Stimulated activated CD8-positive, alpha-beta memory T cell treated with anti-CD3 and anti-CD28 coated beads, Interleukin-2, amount 100 ng/mL, for 48 hours (primary cell): ENCODE measurements at places on chromosomes 16 and 17.

GRCh38 chr17:67575325-67575724, 142.4 kb upstream of the NOL11 start:
- no peak for DNase-seq

GRCh38 chr17:38871247-38872015, 1.6 kb downstream of the LASP1 start:
- peak; percentile 74 for DNase-seq

GRCh38 chr16:56493126-56493525, 26.7 kb downstream of the BBS2 start:
- DNase-seq: no peak

- no peak for DNase-seq
Measured at GRCh38 chr16:27460663-27461482, 58.9 kb downstream of the IL21R start.

GRCh38 chr16:11757671-11758545, 15.3 kb upstream of the TXNDC11 start:
- no peak for DNase-seq

- DNase-seq: no peak
Measured at GRCh38 chr16:4748682-4749411, 14.5 kb downstream of the DNAAF8 start.
